Heart right ventricle (tissue), 16 donors: ENCODE measurements at places on chromosomes 13 and 19. TPM values are rescaled to one million over a fixed set of nuclear protein-coding genes. Genes with fewer than 3 reads are reported as not detected.

- no peak overlapping the region for H3K27ac ChIP-seq
- peak overlapping the region; percentile 16 for H3K4me3 ChIP-seq
- no peaks in the 10 kb centered on the region for H3K4me1 ChIP-seq
- no peaks in the 10 kb centered on the region for H3K36me3 ChIP-seq
- no peaks in the 10 kb centered on the region for H3K27me3 ChIP-seq
Measured at GRCh38 chr13:29954082-29955028, 103.9 kb upstream of the UBL3 start.

DNA sequence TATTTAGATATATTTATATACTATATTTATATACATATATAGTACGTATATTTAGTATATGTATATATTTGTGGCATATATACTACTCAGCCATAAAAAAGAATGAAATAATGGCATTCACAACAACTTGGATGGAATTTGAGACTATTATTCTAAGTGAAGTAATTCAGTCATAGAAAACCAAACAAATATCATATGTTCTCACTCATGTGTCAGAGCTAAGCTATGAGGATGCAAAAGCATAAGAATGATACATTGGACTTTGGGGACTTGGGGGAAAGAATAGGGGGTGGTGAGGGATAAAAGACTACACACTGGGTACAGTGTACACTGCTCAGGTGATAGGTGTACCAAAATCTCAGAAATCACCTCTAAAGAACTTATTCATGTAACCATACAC lies 1015.7 kb downstream of the EFNB2 start:
- no peak overlapping the region for H3K27ac ChIP-seq
- DNase-seq: no peak
- no peaks in the 10 kb centered on the region for H3K27me3 ChIP-seq
- no peaks in the 10 kb centered on the region for H3K36me3 ChIP-seq
- no peaks in the 10 kb centered on the region for H3K4me1 ChIP-seq

DNA sequence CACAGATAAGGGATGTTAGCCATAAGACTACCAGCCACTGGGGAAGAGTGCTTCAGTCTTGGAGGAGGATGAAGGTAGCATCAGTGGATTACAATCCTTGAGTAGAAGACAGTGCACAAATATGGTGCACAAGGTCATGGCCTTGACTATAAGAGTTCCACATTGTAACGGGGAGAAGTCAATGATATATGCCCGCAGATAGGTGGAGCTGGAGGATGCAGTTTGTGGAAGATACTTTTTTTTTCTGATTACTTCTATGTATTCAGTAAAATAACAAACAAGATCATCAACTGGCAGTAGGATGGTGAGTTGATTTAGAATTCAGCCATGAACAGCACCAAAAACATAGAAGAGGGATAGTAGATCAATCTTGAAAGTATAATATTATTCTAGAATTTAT lies 926.8 kb upstream of the MIR17HG start:
- no peak for DNase-seq
- H3K36me3 ChIP-seq: no peaks in the 10 kb centered on the region
- no peak overlapping the region for H3K27ac ChIP-seq
- no peaks in the 10 kb centered on the region for H3K4me1 ChIP-seq
- no peaks in the 10 kb centered on the region for H3K27me3 ChIP-seq

- H3K4me3 ChIP-seq: no peak overlapping the region
- no peak for DNase-seq
- peaks cover 8% of the 10 kb centered on the region for H3K27me3 ChIP-seq
Measured at GRCh38 chr13:100809856-100810255, 135.3 kb upstream of the TMTC4 start.

DNA sequence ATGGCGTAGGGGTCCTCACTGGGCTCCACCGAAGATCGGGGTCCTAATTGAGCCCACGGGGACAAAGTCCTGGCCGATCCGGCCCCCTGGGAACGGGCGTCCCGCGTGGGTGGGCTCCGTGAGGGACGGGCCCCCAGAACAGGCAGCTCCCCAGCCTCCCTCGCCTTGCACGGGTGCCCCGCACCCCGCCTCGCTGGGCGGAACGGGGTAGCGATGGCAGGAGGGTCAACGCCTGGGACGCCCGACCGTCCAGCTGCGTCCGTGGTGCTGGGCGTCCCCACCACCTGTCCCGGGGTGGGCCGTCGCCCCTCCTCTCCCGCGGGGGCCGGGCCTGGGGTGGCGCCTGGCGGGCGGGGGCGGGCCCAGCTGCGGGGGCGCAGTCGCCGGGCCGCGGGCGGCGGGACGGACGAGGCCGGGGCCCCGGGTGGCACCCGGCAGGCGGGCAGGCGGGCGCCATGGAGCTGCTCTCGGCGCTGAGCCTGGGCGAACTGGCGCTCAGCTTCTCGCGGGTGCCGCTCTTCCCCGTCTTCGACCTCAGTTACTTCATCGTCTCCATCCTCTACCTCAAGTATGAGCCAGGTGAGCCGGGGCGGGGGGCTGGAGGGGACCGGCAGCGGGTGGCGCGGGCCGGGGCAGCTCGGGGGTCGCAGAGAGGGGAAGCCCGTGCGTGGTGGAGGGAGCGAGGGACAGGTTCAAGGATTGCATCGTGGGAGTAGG lies at the start of gene TMEM38A:
Gene TMEM38A (plus strand): TSS at position 377 of the 717 bp plus-strand sequence. CDS start 79 bp downstream, at position 456.
- peaks cover 63% of the 10 kb centered on the region for H3K4me1 ChIP-seq
- DNase-seq: peak; percentile 23
- peaks cover 33% of the 10 kb centered on the region for H3K36me3 ChIP-seq
- H3K27ac ChIP-seq: peak within 1 kb of the TSS; percentile 90
- H3K27me3 ChIP-seq: no peaks in the 10 kb centered on the region

PRX gene
- total RNA-seq: 1.7 TPM

NKG7 gene
- total RNA-seq: 0.85 TPM

DNA sequence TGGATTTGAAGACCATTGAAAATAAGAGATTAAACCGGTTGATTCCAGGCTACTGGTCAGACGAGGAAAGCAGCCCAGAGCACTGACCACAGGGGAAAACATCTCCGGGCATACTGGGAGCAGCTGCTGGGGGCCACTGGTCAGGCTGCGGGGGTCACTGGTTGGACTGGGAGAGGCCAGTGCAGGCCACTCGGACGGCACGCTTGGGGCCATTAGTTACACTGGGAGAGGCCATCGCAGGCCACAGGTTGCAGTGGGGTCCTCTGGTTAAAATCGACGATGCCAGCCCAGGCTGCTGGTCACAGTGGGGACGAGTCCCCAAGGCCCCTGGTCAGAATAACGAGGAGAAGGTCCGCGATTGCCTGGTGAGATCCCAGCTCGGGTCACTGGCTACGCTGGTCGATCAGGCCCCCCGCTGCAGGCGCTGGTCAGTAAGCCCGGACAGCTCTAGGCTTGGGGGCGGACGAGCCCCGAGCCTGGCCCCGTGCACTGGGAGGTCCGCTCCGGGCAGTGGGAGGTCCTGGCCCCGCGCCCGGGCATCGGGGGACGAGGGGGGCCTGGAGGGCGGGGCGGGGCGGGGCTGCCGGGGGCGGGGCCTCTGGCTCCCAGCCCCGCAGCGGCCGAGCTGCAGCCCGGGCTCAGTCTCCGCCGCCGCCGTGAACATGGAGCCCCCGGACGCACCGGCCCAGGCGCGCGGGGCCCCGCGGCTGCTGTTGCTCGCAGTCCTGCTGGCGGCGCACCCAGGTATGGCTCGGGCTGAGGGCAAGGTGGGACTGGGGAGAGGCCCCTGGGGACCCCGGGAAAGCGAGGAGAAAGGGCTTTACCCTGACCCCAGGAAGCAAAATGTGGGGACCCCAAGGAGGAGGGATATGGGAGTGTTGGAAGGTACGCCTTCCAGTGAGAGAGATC lies at the start of gene BCAM:
Gene BCAM (plus strand): TSS at position 641 of the 909 bp plus-strand sequence. CDS start 22 bp downstream, at position 663.
- H3K4me1 ChIP-seq: peaks cover 50% of the 10 kb centered on the region
- H3K36me3 ChIP-seq: peaks cover 17% of the 10 kb centered on the region
- H3K4me3 ChIP-seq: peak within 1 kb of the TSS; percentile 62
- H3K27ac ChIP-seq: peak within 1 kb of the TSS; percentile 77

GRCh38 chr13:95970878-95971277 lies 82.3 kb downstream of the UGGT2 start:
- no peak overlapping the region for H3K4me3 ChIP-seq
- no peak for DNase-seq
- peaks cover 24% of the 10 kb centered on the region for H3K36me3 ChIP-seq
- no peaks in the 10 kb centered on the region for H3K4me1 ChIP-seq
